ENCODE measurements at places on chromosomes 11 and 22.

DNA sequence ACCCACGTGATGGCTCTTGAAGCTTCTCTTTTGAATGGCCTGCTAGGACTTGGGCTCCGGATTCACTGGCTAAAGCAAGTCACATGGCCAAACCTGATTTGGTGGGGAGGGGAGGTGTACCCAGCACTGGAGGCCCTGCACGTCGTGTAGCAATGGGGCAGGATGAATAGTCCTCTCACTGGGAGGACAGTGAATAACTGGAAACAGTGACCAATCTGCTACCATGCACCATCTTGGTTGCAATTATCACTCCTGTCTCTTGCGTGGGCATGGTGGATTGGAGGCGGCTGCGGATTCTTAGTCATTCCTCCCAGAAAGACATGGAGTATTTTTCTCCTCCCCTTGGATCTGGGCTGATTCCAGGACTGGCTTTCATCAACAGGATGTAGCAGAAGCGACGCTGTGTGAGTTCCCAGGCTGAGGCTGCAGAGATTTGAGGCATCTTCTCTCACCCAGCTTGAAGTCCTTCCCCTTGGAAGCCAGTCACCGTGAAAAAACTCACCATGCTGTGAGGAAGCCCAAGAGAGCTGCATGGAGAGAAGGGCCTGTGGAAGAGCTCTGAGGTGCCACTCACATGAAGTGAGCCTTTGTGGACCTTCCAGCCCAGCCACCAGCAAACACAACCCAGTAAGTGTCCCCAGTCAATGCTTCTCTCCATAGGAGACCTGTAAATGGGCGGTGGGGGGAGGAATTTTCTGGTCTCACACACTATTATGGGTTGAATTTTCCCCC is 70.4 kb downstream of the IGLL1 start:
- no peak for DNase-seq

DNA sequence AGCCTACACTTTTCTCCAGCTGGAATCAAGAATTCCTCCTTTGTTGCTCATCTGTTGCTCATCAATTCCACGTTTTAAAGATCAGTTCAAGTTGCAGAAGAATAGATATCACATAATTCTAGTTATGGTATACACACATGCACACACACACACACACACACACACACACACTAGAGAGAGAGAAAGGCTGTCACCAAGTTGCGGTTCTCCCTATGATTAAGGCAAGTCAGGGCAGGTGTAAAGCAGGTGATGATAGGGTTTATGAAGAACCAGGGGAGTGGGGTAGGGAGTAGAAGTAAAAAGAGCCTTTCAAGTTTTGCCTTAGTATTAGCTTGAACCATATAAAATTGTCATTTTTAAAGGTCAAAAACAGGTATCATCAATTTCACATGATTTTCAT is 31.7 kb upstream of the TMPRSS4 start:
- DNase-seq: no peak

- no peak for DNase-seq
Measured at GRCh38 chr11:11708256-11708655, 86.5 kb upstream of the GALNT18 start.

- DNase-seq: no peak
Measured at GRCh38 chr11:47899801-47900200, 51.7 kb upstream of the NUP160 start.

- DNase-seq: no peak
Measured at GRCh38 chr11:68978931-68979594, 1.7 kb downstream of the MRGPRD start.

- no peak for DNase-seq
Measured at GRCh38 chr11:71437879-71438278, 10.3 kb downstream of the DHCR7 start.

DNA sequence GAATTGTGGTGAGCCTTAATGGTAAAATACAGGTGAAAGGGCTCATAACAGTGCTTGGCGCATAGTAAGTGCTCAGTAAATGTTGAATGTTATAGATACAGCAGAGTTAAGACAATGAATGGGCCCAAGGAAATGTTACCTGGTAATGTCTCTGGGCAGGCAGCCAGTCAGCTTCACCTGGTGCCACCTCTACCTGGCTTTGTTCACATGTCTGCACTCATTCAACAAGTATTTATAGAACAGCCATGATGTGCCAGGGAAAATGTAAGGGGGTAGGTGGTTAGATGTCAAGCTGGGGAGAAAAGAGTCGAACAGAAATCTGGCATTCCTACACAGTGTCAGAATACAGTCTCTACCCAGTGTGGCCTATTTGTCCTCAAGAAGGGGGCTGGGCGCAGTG is 238.8 kb upstream of the SYN3 start:
- DNase-seq: no peak

- no peak for DNase-seq
Measured at GRCh38 chr11:119153049-119153818, 4.4 kb downstream of the ABCG4 start.

GRCh38 chr22:20503816-20504215 is 3.6 kb upstream of the MED15 start:
- DNase-seq: no peak

- DNase-seq: no peak
Measured at GRCh38 chr11:134950692-134951304, 538.8 kb upstream of the B3GAT1 start.

- no peak for DNase-seq
Measured at GRCh38 chr11:132037467-132037862, 667.0 kb downstream of the NTM start.

GRCh38 chr11:32420937-32421901 is 14.1 kb downstream of the WT1 start:
- no peak for DNase-seq

DNA sequence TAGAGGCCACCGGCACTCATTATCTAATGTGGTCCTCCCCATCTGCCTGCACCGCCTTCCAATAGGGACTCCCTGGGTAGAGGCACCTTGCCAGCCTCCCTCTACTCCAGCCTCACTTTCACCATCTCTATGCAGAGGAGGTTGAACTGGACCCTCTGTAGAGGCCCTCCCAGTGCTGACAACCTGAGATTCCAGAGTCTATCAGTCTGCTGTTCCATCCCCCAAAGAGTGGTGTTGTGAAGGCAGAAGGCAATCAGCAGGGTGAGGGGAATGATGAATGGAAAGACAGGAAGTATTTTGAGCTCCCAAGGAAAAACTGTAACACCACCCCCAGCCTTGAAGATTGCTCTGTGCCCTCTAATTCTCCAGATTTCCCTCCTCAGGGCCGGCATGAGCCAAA is 77.9 kb downstream of the THAP12 start:
- DNase-seq: no peak

All from suppressor macrophage treated with lipopolysaccharide for 1 hour (primary cell).